ENCODE measurements at places on chromosomes 4 and X.

DNA sequence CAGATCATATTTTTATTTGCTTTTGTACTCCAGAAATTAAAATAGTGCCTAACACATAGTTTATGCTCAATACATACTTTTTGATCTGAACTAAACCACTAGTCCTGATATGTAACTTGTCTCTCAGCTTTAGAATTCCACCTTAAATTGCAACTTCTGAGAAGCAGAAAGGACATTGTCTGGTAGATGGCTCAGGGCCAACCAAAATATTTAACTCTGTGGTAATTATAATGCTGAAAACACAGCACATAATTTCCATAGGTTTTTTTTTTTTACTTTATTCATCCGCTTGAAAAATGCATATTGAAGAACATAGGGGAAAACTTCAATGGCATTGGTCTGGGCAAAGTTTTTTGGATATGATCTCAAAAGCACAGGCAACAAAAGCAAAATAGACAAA, 59.3 kb downstream of the AREG start:
- no peak for DNase-seq

DNA sequence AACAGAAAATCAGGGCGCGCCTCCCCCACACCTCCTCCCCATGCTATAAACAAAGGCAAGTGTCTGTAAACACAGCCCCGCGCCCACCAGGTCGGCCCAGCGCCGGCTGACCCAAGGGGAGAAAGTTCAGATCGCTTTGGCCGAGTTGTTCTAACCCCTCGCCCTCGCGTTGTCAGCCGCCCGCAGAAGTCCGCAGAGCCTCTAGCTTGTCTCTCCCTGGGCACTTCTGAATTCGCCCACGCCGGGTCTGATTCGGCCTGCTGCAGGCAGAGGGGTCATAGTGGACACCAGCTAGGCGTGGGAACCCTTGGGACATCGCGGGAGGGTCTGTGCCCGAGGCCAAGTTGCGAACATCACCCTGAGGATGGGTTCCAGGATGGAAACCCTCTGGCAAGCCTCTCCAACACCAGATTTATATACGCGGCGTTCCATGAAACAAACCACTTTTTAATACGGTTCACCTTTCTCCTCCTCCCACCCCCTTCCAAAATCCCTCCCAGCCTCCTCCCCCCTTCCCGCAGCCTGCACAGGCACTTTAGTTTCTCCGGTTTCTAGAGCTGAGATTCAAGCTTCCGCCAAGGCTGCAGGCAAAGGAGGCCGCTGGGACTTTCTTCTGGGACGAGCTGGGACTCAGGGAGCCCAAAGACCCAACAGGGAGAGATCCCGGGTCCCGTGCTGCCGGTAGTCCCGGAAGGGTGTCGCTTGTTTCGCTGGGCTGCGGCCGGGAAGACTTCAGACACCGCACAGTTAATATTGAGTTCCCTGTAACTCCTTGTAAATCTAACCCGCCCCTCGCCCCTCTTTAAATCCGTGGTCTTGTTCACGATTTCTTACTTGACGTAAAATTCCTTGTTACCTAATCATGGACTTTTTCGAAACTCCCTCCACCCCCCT, 4.7 kb downstream of the HAND2 start:
- DNase-seq, result no peak

DNA sequence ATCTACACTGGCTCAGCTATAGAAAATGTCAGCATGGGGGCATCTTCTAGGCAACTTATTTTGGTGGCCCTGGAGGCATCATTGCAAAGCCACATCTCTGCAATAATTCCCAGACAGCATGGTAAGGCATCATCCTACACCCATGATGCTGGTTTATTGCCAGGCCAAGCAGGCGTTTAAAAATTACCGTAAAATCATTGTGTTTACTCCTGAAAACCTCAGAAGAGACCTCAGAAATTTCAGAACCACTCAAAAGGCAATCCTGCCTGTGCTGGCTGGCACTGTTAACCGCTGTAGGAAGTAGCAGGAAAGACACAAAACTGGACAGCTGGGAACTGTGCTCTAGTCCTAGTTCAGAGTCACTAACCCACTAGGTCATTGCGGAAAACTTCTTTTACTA, 63.2 kb downstream of the MID1 start:
- DNase-seq, result no peak

- DNase-seq, result no peak
Measured at GRCh38 chrX:84155938-84156337, 32.1 kb downstream of the RPS6KA6 start.

- DNase-seq, result no peak
Measured at GRCh38 chrX:109797311-109797975, 64.4 kb upstream of the ACSL4 start.

GRCh38 chrX:18549643-18550042, 122.3 kb downstream of the RS1 start:
- no peak for DNase-seq

GRCh38 chr4:114108869-114109268, 129.4 kb upstream of the ARSJ start:
- DNase-seq, result peak; percentile 92

DNA sequence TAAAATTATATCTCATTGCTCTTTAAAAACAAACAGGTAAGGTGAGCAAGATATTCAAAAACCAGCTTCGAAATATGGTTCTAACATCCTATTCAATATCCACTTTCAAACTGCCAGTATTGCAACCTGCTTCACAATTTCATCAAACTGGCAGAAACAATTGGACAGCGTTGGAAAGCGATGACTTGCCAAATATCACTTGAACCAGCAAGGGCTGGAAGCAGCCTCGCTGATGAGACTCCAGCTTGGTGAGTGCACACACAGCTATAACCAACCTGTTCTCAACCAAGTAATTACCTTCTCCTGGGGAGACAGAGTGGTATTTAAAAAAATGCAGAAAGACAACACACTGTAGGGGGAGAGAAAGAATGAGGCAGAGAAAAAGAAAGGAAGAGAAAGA, 155.8 kb upstream of the RAI2 start:
- DNase-seq, result no peak

All from NCI-H524 (cell line).